BJ (cell line): ENCODE measurements at places on chromosomes 4 and X. TPM values are rescaled to one million over a fixed set of nuclear protein-coding genes. Genes with fewer than 3 reads are reported as not detected.

GRCh38 chr4:106269711-106270110 lies 46.3 kb downstream of the TBCK start:
- no peak for DNase-seq

GRCh38 chr4:71453531-71453930 lies 114.7 kb downstream of the SLC4A4 start:
- DNase-seq = no peak

GRCh38 chrX:138858438-138858837 lies 146.9 kb upstream of the FGF13 start:
- no peak for DNase-seq

DNA sequence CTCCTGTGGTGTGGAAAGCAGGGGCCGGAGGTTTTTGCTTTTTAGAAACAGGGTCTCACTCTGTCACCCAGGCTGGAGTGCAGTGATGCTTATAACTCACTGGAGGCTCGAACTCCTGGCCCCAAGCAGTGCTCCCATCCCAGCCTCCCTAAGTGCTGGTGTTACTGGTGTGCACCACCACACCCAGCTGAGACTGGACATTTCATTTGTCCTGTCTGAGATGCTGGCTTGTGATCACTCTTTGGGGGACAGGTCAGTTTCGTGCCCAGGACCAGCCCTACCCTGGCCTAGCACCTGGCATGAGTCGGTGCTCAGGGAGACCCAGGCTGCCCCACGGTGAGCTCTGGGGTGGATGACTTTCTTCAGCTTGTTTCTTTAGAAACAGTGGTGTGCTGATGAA lies 11.3 kb downstream of the PSAPL1 start:
- no peak for DNase-seq

DNA sequence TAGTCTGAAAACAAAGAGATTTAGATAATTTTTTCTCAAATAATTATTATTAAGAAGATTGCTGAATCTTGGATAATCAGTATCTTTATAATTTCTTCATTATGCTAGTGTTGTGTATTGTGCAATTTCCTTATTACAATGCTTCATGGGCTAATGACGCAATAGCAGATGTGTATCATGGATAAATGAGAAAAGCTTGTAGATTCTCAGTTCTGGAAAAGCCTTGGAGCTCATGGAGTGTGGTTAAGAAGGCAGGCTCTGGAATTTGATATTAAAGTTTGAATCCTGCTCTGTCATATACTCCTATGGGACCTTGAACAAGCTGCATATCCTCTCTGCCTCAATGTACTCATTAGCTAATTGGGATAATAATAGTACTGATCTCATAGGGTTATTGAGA lies 18.9 kb upstream of the CXCL8 start:
- no peak for DNase-seq

DNA sequence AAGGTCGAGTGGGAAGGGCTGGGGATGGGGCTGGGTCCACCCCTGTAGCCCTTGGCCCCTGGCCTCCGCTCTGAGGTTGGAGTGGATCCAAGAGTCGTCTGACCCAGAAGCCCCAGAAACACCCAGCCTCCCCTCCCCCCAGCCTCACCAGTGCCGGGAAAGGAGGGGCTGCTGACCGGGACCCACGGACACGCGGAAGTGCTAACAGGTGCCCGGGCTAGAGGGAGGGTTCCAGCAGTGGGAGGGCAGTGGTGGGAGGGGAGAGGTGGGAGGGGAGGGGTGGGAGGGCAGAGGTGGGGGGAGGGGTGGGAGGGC lies 131.8 kb upstream of the NKX1-1 start:
- DNase-seq = no peak

- no peak for DNase-seq
Observed at GRCh38 chr4:116357758-116358157, 727.6 kb downstream of the TRAM1L1 start.

Gene FBXL5
- polyA plus RNA-seq = 20.5 and 43.8 TPM in 2 replicates

Gene RHOH
- polyA plus RNA-seq = not detected in 2 replicates
